Activated B cell treated with CpG ODN at 0.5 μM for 24 hours (primary cell): ENCODE measurements at places on chromosomes 3 and 15.

DNA sequence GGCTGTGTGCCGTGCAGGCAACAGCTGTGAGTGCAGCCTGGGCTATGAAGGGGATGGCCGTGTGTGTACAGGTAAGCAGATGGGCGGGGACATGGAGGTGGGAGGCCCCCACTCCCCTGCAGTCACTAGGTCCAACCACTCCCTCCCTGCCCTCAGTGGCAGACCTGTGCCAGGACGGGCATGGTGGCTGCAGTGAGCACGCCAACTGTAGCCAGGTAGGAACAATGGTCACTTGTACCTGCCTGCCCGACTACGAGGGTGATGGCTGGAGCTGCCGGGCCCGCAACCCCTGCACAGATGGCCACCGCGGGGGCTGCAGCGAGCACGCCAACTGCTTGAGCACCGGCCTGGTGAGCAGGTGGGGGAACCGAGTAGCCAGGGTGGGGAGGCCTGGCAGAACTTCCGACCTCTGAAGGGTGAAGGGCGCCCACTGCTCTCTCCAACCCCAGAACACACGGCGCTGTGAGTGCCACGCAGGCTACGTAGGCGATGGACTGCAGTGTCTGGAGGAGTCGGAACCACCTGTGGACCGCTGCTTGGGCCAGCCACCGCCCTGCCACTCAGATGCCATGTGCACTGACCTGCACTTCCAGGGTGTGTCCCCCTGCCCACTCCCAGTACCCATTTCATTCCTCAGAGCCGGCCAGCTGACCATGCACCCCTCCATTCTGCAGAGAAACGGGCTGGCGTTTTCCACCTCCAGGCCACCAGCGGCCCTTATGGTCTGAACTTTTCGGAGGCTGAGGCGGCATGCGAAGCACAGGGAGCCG lies 11.6 kb downstream of the NT5DC2 start:
- DNase-seq = no peak

- no peak for DNase-seq
Measured at GRCh38 chr15:38062696-38063095, 128.3 kb downstream of the TMCO5A start.

- no peak for DNase-seq
Measured at GRCh38 chr3:62990704-62991413, 115.6 kb upstream of the CADPS start.

GRCh38 chr15:39788108-39788507 lies 5.5 kb upstream of the FSIP1 start:
- no peak for DNase-seq

DNA sequence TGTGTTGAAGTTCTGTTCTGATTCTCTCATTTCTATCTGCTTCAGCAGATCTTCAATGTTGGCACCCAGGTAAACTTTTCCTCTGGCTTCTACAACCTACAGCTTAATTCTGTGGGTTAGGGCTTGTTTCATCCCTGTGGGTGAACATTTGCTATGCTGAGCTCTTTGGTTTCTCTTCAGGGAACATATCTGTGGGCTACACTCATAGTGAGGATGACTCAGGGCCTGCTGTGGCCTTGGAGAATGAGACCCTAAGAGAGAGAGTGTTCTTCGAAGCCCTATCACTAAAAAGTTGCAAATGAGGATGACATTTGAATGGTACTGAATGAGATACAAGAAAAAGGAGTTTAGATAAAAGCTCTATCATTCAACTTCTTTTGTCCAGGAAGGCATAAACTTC lies 346.2 kb upstream of the CBLB start:
- DNase-seq = no peak

DNA sequence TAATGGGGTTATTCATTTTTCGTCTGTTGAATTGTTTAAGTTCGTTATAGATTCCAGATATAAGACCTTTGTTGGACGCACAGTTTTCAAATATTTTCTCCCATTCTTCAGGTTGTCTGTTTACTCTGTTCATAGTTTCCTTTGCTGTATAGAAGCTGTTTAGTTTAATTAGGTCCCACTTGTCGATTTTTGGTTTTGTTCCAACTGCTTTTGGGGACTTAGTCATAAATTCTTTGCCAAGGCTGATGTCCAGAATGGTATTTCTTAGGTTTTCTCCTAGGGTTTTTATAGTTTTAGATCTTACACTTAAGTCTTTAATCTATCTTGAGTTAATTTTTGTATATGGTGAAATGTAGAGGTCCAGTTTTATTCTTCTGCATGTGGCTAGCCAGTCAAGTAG lies 58.9 kb upstream of the ZNF280D start:
- DNase-seq = no peak

DNA sequence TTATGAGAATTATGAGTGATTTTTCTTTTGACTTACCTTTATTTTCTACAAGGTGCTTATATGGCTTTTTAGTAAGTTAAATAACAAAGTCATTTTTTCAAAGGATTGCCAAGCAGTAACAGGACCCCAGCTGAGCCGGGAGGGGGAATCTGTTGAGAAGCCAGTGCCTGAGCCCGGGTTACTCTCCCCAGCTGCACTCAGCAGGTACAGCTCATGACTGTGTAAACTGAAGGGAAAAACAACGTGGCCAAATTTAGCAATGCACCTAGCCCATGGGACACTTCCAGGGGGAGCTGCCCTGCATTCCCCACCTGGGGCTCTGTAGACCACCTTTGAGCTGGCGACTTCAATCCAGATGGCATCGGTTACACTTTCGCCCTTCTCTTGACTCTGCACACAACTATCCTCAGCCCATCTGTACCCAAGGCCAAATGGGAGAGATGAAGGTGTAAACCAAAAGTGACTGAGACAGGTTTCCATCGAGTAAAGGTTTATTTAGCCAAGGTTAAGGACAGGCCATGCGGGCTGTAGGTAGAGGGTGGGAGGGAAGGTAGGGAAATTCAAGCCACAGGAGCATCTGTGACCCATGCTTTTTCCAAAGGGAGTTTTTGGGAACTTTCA lies 18.2 kb upstream of the HCN4 start:
- no peak for DNase-seq
